ENCODE measurements at places on chromosomes 12 and 14.

DNA sequence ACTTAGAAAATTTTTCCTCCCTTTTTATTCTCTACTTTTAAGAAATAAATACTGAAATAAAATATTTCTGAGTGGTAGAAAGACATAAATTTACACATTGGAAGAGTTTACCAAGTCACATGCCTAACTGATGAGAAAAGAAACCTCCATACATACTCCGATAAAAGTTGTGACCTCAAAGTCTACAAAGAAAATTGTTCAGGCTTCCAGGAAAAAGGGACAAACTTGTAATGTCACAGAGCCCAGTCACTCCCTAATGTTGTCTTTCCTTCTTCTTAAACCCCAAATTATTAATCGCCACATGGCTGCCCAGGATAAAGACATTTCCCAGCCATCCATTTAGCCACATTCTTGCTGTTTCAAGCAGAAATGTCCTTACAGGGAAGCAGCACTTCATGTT is 455.3 kb downstream of the MDGA2 start:
- no peak for DNase-seq

DNA sequence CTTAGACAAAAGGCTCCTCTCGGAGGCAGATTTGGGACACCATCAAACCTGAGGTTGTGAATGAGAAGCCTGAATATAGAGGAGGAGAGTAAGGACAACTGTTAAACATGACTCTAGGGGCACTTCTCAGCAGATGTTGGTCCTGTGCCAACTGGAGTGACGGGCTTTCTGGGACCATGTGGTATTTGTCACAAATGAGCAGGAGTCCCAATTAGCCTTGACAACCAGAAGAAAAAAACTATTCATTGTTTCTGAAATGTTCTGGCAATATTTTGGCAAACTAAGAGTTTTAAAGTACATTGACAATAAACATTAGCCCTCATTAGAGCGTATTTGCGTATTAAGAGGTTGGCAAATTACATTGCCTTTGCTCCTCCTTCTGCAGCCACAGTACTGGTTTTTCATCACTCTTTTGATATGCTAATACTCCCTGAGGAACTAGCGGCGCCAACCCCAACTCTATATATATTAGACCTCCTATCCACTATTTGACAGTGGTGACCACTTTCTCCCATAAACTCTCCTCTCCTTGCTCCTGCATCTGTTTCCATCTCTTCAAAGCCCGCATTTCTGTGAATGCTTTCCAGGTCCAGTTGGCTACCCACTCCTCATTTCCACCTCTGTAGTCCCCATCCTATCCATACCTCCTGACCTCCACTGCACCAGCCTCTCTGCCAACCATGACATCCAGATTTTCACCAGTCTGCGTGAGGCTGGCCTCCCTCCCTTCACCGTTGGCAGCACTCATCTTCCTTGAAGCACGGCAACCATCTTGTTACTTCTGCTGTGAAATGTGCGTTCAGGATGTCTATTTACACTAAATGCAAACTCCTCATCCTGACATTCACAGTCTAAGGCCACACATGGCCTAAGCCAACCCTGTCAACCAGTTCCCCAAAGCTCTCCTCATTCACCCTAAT is 100.7 kb downstream of the ZFC3H1 start:
- DNase-seq = no peak

GRCh38 chr12:117679776-117680175 is 289.0 kb downstream of the KSR2 start:
- no peak for DNase-seq

- no peak for DNase-seq
These were observed 77.6 kb downstream of the LGMN start for GRCh38 chr14:92670643-92671366.

DNA sequence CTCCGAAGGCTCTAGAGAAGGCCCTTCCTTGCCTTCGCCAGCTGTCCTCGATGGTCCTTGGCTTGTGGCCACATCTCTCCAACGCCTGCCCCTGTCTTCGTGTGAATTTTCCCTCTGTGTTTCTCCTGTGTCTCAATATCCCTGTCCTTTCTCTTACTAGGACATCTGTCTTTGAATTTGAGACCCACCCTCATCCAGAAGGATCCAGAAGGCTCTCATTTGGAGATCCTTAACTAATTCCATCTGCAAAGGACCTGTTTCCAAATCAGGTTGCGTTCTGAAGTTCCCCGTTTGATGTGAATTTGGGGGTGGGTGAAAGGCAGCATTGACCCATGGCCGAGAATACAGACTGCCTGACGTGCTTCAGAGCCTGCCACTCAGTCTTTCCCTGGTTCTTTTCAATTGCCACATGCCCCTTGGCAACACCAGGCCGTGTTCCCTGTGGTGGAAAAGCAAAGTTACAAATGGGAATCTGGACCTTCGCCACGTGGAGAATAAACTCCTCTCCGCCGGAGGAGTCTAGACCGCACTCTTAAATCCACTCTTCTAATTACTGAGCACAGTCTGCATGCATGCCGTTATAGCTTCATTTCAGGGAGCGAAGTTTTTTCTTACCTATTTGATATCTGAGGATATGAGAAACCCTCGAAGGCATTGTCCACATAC is 158.8 kb downstream of the TMEM132C start:
- no peak for DNase-seq

Data from NCI-H226 (cell line).